ENCODE measurements at places on chromosomes 3 and 15.

DNA sequence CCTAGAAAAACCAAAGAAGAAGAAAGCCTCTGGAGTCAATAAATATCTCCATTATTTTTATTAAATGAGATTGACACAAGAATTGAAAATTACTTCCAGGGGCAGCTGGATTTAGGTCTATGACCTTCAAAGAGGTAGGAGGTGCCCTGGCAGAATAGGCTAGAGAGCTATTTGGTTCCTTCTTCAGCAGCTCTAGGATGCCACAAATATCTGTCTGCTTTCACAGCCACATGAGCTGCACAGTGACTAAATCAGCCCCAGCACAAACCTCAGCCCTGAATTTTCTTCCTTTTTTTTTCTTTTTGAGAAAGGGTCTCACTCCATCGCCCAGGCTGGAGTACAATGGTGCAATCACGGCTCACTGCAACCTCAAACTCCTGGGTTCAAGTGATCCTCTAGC is 223.5 kb downstream of the ABHD5 start:
- DNase-seq, result no peak

- no peak for DNase-seq
Observed at GRCh38 chr15:40992241-40992741, 39.0 kb downstream of the CHAC1 start.

- DNase-seq, result no peak
Observed at GRCh38 chr15:47744973-47745372, 27.7 kb downstream of the SEMA6D start.

DNA sequence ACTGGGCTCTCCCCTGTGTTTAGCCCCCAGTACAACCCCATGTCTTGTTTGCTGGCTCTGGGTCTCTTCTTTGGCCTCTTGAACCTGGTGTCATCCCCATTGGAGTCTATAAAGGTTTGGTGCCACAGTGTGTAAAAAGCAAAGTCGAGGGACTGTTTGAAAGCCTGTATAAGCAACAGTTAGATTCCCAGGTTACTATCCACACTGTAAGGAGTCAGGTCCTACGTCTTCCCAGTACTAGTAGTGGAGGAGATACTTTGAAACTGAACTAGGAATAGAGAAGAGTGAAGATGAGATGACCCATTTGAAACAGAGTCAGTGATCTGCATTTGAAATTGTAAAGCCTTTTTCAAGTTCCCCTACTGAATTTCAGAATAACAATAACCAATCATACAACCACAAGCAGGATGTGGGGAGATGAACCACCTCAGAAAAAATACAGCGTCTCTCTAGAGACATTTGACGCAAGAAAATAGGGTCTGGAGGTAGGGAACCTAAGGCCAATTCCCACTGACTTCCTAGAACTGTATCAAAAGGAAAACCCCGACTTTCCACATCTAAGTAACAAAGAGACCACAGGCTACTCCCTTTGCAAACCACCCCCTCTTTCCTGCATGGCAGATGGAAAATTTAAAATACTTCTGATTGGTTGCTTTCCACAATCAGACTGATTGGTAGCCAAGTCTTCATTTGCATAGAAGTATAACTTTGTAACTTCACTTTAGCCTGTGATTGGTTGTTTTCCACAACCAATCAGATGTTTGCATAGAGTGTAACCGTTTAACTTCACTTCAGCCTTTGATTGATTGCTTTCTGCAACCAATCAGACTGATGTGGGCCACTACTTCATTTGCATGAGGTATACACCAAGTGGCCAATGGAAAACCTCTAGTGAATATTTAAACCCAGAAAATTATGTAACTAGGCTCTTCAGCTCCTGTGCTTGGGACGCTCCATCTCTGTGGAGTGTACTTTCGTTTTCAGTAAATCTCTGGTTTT is 49.9 kb upstream of the NEDD4 start:
- DNase-seq, result no peak

- no peak for DNase-seq
Observed at GRCh38 chr3:54345847-54346375, 223.6 kb downstream of the CACNA2D3 start.

DNA sequence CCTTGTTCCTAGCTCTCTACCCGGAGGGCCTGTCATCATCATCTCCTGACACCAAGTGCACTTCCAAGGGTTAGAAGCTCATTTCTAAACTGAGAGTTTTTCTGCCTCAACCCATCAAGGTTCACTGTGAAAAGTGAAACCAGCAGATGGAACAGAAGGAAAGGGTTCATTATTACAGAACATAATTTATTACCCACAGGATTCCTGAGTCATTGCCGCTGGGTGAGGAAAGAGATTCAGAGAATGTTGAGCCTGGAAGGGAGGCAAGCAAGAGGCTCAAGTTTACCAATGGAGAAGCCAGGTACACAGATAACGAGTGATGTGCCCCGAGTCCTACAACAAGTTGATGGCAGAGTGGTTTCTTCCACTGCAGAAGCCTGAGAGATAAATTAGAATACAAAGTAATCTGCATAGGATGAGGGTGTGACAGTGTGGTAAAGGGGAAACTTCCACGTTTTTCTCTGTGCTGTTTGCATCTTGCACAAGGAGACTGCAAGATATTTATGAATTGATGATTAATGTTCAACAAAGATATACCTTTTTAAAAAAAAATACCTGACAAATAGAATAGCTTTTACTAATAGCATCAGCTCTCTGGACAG is 80.5 kb upstream of the SETMAR start:
- DNase-seq, result no peak

GRCh38 chr3:132255041-132255745 is 62.0 kb upstream of the ACP3 start:
- DNase-seq, result no peak

GRCh38 chr3:122598556-122598955 is 21.1 kb downstream of the PARP15 start:
- no peak for DNase-seq

All from stimulated activated CD4-positive, alpha-beta T cell treated with anti-CD3 and anti-CD28 coated beads, Interleukin-4, amount 100 ng/mL, for 4 hours (primary cell).